CD4-positive, alpha-beta T cell treated with Interleukin-6 at 100 ng/mL for 8 hours (primary cell): ENCODE measurements at places on chromosomes 4 and X.
A peak's percentile ranks its signal among the peaks of the same experiment; 100 is the strongest.

- DNase-seq: no peak
Measured at GRCh38 chr4:183995570-183995969, 90.5 kb downstream of the STOX2 start.

GRCh38 chr4:146577111-146577510 lies 55.4 kb upstream of the SLC10A7 start:
- no peak for DNase-seq

- no peak for DNase-seq
Measured at GRCh38 chrX:78116766-78117165, 12.7 kb downstream of the PGK1 start.

- no peak for DNase-seq
Measured at GRCh38 chr4:68368691-68369131, 18.8 kb upstream of the YTHDC1 start.

GRCh38 chr4:152937336-152938236 lies 1.5 kb downstream of the FHDC1 start:
- no peak for DNase-seq

GRCh38 chrX:9873952-9874351 lies 87.7 kb downstream of the SHROOM2 start:
- DNase-seq: peak; percentile 12

- no peak for DNase-seq
Measured at GRCh38 chr4:94961420-94961819, 203.7 kb downstream of the BMPR1B start.

GRCh38 chrX:142804085-142804484 lies 221.6 kb upstream of the SPANXN4 start:
- no peak for DNase-seq

DNA sequence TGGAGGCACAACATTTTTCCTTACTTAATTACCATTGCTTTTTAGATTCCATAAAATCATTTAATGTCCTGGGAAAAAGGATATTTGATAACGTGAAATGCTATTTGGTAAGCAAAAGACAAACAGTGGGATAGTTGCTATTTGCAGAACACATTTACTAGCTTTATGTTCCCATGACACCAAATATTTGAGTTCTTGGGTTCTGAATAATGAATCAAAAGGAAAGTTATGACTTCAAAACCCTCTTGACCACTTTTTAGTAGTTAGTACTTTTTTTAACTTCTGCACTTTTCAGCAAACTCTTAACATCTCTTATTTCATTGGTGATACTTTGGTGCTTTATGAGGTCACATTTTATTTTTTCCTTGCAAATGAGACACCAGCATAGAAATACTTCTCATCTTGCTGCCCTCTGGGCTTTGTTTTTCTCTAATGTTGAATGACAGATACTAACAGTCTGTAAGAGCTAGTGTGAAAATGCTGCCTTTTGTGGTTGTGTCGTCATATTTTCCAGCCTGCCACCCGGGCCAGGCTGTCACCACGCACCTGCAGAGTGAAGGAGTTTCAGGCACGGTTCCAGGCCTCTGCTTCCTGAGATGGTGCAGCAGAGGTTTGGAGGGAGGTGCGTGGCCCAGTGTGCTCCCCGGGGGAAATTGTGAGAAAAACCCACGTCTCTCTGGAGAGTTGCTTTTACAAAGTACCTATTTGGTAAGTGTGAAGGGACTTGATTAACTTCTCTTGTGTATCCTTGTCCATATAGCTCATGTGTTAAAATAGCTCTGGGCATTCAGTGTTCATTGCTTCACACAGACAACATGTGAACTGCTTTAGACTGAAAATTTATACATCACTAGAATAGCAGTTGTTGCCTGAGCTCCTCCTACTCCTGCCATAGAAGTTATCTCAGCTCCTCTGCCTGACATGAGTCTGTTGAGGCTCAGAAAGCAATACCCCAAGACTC lies 34.7 kb downstream of the MSL3 start:
- DNase-seq: peak; percentile 41

- DNase-seq: no peak
Measured at GRCh38 chr4:40134206-40134917, 62.5 kb upstream of the RHOH start.

GRCh38 chr4:165325732-165326512 lies 1.5 kb upstream of the MSMO1 start:
- DNase-seq: no peak

DNA sequence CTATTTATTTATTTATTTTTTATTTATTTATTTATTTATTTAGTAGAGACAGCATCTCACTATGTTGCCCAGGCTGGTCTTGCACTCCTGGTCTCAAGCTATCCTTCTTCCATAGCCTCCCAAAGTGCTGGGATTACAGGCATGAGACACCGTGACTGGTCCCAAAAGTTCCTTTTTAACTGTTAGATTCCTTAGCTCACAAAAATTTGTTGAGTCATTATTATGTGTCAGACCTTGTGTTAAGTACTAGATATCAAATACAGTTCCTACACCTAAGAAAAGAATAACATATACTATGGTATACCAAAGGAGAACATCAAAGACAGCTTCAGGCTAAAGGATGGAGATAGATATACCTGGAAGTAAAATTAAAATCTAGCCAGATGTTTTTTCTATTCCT lies 11.6 kb downstream of the FGA start:
- DNase-seq: no peak

- no peak for DNase-seq
Measured at GRCh38 chr4:37023504-37023903, 221.0 kb upstream of the NWD2 start.

DNA sequence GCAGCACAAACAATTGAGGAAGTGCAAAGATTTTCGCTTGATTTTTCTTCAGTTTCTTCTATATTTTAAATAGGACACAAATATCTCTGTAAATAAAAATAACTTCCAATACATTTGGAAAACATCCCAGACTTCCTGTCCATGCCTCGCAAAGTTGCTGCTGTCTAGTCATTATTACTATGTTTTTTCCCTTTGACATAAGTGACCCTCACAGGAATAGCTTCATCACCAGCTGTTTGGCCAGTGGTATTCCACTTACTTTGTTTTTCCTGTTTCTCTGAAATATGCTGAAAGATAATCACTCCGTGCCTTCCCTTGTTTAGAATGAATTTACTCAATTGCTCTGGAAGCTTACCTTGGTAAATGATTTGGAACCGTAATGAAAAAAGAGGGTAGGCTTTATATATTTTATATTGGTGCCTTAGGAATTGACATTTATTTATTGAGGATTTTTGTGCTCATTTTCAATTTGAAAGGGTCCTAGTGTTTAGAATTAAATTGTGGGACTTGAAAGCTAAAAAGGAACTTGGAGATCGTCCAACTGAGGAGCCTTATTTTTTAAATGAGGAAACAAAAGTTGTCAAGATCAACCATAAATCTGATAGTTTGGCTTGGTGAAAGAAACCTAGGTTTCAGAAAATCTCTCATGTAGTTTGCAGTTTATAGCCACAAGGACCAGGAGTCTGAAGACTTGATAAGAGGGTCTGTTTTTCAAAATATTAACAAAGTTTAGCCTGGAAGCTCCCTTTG lies 65.6 kb downstream of the CDKL5 start:
- DNase-seq: no peak

GRCh38 chrX:49079489-49080428 lies at the start of gene WDR45:
Gene WDR45, minus strand, starts transcription at chrX:49079887. Its CDS starts 1,792 bp downstream, at chrX:49078095.
- peak; percentile 70 for DNase-seq

- no peak for DNase-seq
Measured at GRCh38 chrX:97987979-97988378, 1104.3 kb downstream of the RPA4 start.

- no peak for DNase-seq
Measured at GRCh38 chr4:3530051-3530450, 2.2 kb downstream of the LRPAP1 start.

DNA sequence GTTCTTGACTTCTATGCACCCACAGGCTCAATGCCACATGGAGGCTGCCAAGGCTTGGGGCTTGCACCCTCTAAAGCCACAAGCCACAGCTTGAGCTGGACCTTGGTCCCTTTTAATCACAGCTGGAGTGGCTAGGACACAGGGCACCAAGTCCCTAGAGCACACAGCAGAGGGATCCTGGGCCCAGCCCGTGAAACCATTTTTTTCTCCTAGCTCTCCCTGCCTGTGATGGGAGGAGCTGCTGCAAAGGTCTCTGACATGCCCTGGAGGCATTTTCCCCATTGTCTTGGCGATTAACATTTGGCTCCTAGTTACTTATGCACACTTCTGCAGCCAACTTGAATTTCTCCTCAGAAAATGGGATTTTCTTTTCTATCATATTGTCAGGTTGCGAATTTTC lies 410.9 kb downstream of the GRID2 start:
- DNase-seq: no peak

- DNase-seq: no peak
Measured at GRCh38 chr4:85669204-85669603, 194.3 kb downstream of the ARHGAP24 start.

DNA sequence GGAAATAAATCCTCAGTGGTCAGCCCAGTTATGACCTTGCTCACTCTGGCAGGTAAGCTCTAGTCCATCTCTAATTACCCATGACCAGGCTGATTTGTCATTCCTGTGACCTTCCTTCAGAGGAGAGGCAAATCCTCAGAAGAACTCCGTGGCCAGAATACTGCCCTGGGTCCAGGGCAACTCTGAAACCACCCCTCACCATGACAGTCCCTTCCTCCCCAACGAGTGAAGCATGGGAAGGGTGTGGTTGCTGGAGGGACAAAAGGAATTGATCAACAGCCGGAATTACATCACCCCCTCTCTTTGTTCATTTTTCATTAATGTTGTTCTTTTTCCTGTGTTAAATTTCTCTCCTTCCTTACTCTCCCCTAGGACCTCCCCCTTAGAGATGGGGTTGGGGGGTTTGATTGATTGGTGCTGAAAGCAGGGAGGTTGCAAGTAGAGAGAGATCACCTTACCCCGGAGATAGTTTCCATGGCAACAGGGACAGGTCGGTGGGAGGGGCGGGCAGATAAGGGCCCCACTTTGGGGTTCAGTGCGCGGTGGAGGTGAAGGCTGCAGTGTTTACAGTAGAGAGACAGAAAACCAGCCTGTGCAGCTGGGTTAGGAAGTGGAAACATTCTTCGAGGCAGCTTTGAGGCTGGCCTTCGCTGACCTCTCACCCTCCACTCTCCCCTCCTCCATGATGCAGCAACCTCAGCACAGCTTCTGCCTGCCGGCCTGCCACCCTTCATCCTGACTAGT lies 647.4 kb downstream of the BCOR start:
- DNase-seq: no peak

- peak; percentile 82 for DNase-seq
Measured at GRCh38 chr4:38675146-38676121, 11.4 kb downstream of the KLF3 start.

- no peak for DNase-seq
Measured at GRCh38 chr4:155400893-155401292, 24.1 kb upstream of the MAP9 start.

GRCh38 chrX:18995221-18995620 lies 11.3 kb upstream of the PHKA2 start:
- no peak for DNase-seq

DNA sequence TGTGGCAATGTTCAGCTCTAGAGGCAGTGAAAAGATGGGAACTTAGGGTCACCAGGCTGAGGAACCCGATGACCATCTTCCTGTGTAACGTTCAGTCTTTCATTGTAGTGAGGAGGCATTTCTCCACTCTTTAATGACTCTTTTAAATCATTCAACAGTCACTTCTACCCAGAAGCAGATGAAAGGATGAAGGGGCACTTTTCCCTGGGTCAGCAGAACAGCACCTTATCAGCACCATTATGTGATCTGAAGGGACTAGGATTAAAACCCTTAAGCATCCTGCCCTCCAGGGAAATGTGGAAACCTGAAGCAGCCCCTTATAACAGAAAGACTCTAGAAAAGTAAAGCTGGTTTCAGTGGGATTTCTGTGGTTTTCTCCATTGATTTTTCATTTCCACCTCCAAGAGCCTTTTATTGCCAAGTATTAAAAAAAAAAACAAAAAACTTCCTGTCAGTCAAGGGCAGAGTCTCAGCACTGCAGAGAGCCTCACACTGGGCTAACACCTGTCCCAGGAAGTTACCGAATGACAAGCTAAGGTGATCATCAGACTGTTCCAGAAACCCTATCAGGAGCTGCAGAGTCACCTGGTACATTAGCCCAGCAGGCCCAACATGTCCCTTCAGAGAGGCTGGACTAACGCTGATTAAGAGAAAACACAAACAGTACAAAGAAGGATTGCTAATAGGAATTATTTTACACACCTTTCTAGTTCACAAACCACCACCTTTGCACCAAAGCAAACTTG lies 185.9 kb downstream of the SHROOM3 start:
- DNase-seq: no peak

- DNase-seq: no peak
Measured at GRCh38 chr4:146265950-146266490, 51.7 kb downstream of the REELD1 start.

- no peak for DNase-seq
Measured at GRCh38 chr4:68948044-68948743, 3.4 kb downstream of the UGT2A3 start.

- no peak for DNase-seq
Measured at GRCh38 chr4:6534618-6535328, 40.2 kb upstream of the MAN2B2 start.

- no peak for DNase-seq
Measured at GRCh38 chr4:118994030-118994429, 105.4 kb downstream of the SYNPO2 start.

- DNase-seq: no peak
Measured at GRCh38 chrX:19017271-19017670, 33.4 kb upstream of the PHKA2 start.

DNA sequence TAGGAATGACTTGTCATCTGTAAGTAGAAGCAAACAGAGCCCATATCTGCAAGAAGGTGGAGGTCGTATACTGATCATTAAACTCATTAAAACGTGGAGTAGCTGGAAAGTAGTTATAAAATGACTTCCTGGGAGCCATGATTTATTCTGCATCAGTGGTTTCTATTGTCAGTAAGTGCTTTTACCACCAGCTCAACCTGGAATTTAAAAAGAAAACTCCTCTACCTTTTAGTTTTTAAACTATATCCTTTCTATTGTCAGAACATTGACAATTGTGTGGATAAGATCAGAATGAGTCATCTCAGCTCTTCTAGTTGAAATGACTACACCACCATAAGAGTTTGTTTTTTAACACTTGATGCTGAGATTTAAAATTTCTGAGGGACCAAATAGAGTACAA lies 651.2 kb upstream of the GALNT7 start:
- no peak for DNase-seq

GRCh38 chr4:6126971-6127745 lies 73.2 kb downstream of the JAKMIP1 start:
- no peak for DNase-seq

DNA sequence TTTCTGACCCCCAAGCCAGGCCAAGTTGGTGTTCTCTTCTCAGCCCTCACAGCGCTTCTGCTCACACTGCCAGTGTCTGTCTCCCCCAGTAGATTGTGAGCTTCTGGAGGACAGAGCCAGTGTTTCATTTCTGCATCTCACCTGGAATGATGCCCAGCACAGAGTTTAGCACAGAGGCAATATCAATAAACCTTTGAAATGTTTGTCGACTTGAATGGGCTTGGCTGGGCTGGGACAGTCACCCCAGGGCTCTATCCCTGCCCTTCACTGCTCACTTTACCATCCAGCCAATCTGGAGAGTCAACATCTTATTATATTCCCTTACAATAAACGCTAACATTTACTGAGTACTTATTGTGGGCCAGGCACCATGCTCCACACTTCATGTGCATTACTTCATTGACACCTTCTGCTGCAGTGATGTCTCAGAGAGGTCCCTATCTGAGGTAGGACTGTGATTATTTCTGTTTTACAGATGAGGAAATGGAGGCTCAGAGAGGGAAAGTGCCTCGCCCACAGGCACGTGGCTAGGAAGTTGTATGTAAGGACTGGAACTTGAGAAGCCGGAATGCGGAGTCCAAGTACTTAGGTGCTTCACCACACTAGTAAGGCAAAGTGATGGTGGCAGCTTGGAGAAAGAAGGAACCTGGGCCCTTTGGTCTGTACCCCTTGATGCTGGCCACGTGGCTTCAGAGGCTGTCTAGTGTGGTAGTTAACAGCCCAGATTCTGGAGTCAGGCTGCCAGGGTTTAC lies 19.5 kb downstream of the EFNB1 start:
- no peak for DNase-seq
